HFF-Myc (cell line): ENCODE measurements at places on chromosomes 1 and 21.

GRCh38 chr1:39508857-39509305, 17.4 kb downstream of the BMP8A start:
- no peak for DNase-seq

- no peak for DNase-seq
Measured at GRCh38 chr1:166080277-166080966, 86.4 kb downstream of the FAM78B start.

DNA sequence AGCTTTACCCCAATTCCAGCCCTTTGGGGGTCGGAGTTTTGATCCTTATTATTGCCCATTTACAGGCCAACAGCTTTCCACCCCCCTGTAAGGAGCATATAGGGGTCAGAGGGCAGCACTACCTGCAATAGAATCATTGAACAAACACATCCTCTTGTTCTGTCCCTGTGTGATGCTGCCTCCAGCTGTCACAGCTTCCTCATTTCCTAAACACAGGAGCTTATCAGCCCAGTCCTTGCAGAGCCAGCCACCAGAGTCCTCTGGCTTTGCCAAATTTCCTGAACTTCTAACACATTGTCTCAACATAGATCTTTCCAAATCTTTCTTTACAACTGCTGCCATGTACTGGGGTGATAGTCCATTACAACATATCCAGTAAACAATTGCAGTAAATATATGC, 32.8 kb upstream of the PTBP2 start:
- no peak for DNase-seq

GRCh38 chr1:174159252-174160108, at the start of gene RABGAP1L:
Gene RABGAP1L, plus strand, starts transcription at chr1:174159520.
- DNase-seq, result peak; percentile 53

GRCh38 chr21:42850866-42851391, 28.4 kb downstream of the WDR4 start:
- no peak for DNase-seq

DNA sequence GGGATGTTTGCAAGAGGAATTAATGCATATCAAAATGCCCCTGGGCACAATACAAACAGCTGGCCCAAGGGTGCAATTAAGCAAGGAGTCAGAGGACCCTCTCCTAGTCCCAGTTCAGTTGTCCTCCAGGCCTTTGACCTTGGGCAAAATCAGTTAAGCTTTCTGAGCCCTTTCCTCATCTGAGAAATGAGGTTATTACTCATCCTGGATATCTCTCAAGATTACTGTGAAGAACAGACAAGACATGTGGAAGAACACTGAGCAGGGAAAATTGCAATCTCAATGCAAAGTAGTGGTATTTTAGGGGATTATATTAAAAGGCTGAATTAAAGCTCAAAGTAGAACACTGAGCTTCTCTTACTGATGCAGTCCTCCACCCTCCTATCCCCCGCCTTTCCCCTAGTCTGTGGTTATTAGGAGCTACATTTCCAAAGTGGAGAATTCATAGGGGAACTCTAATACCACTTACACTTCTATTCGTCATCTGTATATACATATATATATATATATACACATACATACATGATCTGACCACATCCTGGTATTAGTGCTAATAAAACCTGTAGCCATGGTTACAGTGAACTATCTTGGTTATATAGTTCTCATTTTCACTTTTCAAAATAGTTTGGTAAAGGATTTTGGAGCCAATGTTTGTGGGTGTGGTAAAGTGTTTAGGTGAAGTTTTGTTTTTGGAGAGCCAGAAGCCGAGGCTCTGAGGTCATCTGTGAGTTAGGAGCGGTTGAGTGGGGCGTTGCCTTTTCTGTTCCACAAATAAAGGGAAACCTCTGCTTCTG, 18.1 kb downstream of the KIAA0040 start:
- DNase-seq, result no peak

GRCh38 chr21:41418393-41418792, 7.6 kb upstream of the MX1 start:
- no peak for DNase-seq

DNA sequence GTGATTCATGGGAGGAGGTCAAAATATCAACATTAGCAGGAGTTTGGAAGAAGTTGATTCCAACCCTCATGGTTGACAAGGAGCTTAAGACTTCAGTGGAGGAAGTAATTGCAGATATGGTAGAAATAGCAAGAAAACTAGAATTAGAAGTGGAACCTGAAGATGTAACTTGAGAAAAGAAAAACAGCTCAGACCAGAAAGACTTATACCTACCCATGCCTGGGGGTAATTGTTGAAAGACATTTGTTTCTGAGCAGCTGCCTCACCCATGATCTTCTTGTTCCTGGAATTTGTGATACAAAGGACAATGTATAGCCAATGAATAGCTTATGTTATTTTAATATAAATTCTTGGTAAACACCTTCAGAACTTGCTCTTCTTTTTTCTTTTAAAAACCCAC, 128.6 kb downstream of the LRIG2 start:
- DNase-seq, result no peak

DNA sequence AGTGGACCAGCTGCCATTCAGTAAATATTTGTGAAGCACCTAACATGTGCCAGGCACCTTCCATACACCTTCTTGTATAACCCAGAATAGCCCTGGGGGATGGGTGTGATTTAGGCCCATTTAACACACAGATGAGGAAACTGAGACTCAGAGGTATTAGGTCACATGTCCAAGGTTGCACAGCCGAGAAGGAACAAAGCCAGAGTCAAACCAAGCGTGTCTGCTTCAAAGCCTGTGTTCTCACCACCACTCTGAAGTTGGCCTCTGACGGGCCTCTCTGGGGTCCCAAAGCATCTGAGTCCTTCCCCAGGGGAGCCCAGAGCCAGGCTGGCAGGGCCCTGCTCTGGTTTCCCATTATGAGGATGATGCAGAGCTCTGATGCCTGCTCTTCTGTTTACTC, 65.1 kb downstream of the LACTBL1 start:
- DNase-seq, result no peak

GRCh38 chr21:33419538-33420123, 16.4 kb downstream of the IFNGR2 start:
- DNase-seq, result no peak

- DNase-seq, result no peak
Measured at GRCh38 chr1:65108025-65108642, 39.9 kb upstream of the AK4 start.

DNA sequence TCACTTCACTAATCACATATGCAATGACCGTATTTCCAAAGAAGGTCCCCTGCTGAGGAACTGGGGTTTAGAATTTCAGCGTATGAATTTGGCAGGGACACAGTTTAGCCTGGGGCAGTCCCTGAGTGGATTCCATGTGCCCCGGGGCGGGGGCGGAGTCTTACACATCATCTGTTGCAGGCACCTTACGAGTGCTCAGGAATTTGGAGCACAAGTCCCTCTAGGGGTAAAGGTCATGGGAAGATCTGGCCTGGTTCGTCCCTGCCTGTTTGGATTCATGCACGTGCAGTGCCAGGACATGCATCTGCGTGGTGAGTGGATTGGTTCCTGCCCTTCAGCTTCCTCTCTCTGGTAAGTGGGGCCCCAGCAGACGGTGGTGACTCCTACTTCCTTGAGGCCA, 208.3 kb upstream of the C1orf174 start:
- no peak for DNase-seq

DNA sequence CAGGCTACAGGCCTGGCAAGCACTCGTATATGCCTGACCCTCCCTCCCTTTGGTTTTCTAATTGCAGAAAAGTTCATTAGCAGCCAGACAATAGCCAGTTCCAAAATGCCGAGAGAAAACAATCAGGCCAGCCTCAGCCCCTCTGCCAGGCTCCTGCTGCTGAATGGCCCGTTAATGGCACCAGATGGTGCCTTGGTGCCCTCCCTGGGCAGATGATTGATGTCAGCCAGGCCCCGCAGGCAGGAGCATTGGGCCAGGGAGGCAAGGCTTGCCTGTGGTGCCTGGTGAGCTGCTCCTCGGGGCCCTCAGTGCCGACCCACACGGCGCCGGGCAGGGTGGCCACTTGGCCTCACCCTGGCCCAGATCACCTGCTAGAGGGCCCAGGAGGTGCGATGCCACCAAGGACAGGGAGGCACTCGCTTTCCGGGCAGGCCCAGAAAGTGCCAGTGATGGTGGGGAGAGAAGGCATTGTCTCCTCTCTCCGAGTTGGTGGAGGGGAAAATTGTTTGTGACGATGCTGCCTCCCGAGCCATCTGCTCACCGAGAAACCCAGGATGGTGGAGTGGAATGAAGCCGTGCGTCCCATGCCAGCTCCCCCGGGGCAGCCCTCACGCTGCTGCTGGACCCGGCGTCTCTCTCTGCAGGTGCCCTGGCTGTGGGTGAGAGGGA, 28.1 kb downstream of the QSOX1 start:
- no peak for DNase-seq

DNA sequence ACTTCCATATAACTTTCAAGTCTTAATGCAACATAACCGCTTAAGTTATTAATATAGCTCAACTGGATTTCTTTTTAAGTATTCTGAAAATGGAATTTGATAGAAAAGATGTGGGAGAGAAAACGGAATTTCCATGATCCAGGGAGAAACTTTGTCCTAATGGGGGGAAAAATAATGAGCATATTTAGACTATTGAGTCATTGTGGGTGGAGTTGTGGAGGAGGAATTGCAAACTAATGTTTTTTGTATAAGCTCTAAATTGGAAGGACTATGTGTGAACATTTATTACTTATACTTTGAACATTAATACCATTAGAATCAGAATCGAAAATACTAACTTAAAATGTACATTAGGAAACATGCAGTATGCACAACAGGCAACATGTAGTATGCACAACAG, 159.9 kb upstream of the NEGR1 start:
- no peak for DNase-seq

DNA sequence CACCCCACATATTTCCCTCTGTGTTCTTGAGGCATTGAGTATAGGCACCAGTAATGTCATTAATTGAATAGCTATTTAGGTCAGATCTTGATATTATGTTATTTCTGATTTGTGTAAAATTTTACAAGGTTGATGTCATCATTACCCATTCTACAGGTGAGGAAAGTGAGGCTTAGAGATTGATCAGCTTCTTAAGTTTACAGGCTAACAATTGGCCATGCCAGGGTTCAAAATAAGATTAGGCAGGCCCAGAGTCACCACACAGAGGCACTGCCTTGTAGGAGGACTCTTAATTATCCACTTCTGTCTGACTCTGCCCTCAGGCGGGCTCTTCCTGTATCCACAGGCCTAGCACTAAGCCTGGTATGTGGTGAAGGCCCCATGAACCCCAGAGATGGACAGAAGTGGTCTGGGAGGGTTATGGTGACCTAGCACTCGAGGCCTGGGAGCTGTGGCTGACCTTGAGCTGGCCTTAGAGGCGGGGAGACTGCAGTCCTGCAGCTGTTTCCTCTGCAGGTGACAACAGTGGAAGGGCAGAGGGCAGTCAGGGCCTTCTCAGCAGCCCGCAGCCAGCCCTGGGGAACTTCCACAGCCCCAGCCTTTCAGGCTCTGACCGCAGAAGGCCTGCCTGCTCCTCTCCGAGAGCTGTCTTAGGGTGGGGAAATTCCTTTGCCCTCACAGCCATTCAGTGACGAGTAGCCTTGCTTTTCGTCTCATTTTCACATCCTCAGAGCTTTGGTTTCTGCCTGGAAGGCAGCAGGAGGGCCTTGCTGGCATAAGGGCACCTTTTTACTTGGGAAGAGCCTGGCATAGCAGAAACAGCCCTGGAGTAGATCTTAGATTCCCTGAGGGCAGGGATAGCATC, 12.2 kb downstream of the ZDHHC18 start:
- DNase-seq, result no peak

- DNase-seq, result no peak
Measured at GRCh38 chr1:245694753-245695195, 540.0 kb downstream of the KIF26B start.

DNA sequence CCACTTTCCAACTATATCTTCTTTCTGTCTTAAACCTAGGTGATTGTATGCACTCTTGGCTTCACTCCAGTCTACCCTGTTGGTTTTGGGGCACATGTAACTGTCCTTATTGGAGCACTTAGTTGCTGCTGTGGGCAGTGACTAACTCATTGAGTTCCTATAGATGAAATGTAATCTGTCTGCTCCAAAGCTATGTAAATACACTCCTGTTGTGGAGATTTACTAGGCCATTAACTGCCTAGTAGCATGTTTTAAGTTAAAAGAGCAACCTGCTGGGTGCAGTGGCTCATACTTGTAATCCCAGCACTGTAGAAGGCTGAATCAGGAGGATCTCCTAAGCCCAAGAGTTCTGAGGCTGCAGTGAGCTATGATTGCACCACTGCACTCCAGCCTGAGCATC, 137.6 kb downstream of the ZMYM4 start:
- DNase-seq, result no peak

GRCh38 chr21:31780944-31781343, 49.0 kb upstream of the SCAF4 start:
- DNase-seq, result no peak

DNA sequence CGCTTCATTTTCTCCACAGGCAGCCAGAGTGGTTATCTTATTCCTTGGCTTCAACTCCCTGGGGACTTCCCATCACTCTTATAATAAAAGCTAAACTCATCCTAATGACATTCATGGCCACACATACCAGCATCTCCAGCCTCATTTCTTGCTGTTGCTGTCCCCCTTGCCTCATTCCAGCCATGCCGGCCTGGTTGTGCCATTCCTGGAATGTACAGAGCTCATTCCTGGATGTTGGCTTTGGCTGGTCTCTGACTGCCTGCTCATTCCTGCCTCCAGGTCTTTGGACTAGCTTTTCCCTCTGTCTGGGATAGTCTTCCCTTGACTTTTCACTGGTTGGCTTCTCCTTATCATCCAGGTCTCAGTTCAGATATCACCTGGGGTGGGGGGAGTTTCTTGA, 2.4 kb upstream of the PEF1 start:
- DNase-seq, result no peak
